ENCODE measurements at places on chromosomes 3 and 15.

DNA sequence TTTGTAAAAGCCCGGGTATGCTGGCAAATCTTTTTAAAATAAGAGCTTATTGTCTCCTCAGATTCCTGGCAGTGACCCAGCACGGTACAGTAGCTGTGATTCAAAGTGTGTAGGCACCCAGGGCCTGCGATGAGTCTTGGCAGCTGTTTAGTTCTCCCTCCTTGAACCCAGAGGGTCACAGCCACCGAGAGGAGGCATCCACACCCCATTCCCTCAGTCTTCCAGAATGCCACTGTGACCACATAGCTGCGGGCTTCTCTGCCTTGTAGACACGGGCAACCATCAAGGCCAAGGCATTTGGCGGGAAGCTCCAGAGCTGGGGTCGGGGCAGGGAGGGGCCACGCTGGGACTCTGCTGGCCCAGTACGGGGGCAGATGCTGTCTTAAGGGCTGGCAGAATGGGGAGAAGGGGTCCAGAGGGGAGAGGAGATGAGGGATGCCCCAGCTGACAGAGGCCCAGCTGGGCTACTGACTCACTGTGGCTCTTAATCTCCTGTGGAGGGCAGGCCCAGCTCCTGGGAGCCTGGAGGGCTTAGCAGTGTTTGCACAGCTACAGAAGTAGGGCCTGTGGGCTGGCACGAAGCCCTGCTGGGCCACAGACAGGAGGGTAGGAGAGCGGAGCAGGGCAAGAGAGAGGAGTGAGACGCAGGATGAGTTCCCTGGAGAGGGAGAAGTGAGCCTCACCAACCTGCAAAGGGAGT, 68.8 kb upstream of the DLG1 start:
- DNase-seq, result peak; percentile 87

DNA sequence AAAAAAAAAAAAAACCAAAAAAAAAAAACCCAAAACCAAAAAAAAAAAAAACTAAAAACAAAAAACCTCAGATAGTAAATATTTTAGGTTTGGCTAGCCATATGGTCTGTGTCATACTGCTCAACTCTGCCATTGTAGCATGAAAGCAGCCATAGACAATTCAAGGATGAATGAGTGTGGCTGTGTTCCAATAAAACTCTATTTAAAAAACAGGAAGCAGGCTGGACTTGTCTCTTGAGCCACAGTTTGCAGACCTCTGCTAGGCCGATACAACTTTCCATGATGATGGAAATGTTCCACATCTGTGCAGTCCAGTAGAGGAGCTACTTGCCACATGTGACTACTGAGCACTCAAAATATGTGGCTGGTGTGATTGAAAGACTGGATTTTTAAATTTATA, 11.1 kb downstream of the EFCAB12 start:
- peak; percentile 3 for DNase-seq

DNA sequence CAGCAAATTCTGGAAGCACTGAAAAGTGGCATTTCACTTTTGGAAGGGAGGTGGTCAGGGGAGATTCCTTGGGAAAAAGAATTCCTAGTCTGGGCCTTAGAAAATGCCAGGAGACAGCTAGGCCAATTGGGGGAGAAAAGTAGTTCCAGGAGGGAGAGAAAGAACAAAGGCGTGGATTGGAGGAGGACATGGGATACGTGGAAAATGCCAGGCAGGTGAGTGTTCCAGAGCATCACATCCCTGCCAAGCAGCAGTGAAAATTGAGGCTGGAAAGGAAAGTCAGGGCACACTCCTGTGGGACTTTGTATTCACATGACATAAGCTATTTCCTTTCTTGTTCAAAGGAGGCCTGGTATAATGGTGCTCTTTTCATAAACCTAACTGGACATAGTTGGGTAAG, 134.5 kb upstream of the WNT5A start:
- no peak for DNase-seq

GRCh38 chr3:171286580-171287249, 173.5 kb downstream of the TNIK start:
- no peak for DNase-seq

- peak; percentile 55 for DNase-seq
Measured at GRCh38 chr3:128188326-128188725, 35.0 kb downstream of the EEFSEC start.

GRCh38 chr15:82398785-82399184, 30.8 kb upstream of the GOLGA6L9 start:
- DNase-seq, result no peak

- DNase-seq, result no peak
Measured at GRCh38 chr3:4508048-4508981, 15.2 kb downstream of the ITPR1 start.
